ENCODE measurements at places on chromosomes 5 and 9.

- DNase-seq, result no peak
Measured at GRCh38 chr5:109959652-109960051, 269.9 kb downstream of the MAN2A1 start.

GRCh38 chr5:1998348-1998669 is 115.6 kb upstream of the IRX4 start:
- no peak for DNase-seq

- no peak for DNase-seq
Measured at GRCh38 chr5:37774912-37775483, 64.8 kb downstream of the GDNF start.

DNA sequence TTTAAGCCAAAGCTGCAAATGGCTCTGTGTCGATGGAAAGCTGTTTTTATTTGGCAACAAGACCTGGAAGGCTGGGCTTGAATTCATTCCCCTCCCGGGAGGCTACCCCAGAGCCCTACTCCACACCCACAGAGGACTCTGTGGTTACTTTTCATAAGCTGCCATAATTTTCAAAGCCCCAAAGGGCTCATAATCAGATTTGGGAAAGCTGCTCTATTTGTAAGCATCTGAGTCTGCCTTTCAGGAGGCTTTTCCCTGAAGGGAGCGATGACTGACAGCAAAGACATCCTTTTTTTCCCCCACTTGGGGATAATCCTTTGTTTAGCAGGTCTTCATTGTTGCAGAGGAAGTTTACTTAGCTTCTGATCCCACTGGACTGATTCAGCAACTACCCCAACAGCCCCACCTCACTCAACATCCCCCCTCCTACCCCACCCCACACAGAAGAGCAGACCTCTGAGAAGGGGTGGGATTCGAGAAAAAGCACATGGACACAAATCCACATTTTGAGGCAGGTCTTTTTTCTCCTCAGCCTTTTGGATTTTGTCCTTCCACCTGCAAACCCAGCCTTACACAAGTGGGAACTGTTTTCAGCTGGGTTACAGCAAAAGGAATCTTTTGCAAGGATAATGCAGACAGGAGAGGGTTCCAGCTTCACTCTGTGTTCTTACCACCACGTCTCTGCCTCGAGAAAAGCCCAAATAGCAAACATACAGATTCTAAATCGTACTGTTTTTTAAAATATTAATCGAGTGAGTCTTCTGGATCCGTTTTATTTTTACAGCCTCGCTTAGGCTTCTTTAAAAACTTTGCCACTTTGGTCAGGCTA is 244.4 kb upstream of the TUT7 start:
- no peak for DNase-seq

DNA sequence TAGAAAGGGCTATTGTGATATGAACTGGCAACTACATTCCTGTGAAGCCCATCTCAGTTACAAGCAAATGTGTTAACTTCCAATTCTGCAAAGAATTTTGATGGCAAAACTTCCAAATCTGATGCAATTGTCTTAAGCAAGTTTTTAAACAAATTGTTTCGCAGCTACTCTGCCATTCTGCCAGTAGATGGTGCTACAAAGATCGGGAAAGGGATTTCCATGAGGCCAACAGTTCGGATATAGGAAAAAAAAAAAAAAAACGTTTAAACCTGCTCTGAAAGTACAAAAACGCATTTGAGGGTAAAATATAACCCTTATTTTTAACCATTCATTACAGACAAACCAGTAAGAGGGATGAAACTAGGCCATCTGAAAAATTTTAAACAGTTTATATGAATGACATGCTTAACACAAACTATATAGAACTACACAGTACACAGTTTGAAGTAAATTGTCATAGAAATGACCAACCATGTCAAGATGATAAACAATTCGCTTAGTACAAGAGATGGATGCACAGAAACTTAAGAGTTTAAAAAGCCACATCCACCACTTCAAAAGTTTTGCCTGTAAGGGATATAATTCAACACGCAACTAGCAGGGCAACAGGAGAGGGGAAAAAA is 2.2 kb downstream of the HNRNPA0 start:
- DNase-seq, result no peak

Measured in DMS153 (cell line).